ENCODE measurements at places on chromosomes 12 and 14.
A peak's percentile ranks its signal among the peaks of the same experiment; 100 is the strongest.

DNA sequence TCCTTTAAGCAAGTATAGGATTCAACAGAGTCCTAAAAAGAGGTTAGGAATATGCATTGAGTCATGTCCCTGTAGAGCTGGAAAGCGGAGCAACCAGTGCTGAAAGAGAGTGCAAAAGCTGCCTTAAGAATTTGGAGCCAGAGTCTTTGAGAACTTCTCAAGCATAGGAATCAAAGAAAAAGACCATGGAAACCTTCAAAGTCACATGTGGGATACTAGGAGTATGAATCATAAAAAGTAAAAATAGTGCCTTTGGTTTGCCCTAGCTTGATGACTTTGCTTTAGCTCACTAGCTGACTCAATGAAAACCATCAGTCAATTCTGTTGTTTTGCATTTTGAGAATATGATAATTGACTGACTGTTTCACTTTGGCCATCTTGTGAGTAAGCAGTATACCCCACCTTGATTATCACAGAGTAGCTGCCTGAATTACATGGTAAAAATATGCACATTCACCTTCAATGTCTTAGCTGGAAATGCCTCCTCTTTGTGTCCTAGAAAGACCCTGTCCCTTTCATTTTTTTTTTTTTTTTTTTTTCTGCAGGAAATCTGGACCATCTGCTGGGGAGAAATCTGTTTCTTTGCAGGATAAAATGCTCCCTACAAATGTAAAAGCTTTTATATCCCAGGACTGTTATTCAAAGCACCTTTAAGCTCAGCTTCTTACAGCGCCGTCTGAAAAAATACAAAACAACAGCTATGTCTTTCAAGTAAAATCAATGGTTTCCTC lies 248.6 kb upstream of the KRR1 start:
- peak; percentile 94 for DNase-seq

- no peak for DNase-seq
Observed at GRCh38 chr12:65877836-65878235, 53.6 kb downstream of the HMGA2 start.

- peak; percentile 69 for DNase-seq
Observed at GRCh38 chr12:57139796-57140649, 7.4 kb downstream of the LRP1-AS start.

GRCh38 chr14:31592631-31593030 lies 31.4 kb downstream of the NUBPL start:
- peak; percentile 36 for DNase-seq

- peak; percentile 29 for DNase-seq
Observed at GRCh38 chr12:5094551-5094950, 50.9 kb downstream of the KCNA5 start.

DNA sequence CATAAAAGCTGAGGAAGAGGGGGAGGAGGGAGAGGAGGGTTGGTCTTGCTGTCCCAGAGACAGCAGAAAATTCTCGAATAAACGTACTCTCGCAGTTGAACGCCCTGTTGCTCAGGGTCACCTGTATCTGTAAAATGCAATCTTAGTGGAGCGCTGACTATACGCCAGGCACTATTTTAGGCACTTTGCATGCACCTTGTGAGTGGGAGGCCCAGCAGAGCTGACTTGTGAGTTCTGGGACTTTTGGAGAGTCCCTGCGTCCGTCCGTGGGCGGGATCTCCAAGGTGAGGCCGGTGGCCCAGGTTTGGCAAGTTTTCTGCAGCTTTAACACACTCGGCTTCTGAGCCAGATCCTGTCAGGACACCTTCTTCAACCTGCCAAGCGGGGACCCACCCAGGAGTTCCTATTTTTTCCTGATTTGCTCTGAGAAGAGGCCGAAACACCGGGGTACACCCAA lies 32.5 kb upstream of the PLEKHG6 start:
- DNase-seq, result no peak

Measured in IMR-90 (cell line).